ENCODE measurements at places on chromosomes 6 and 20.

GRCh38 chr6:75180864-75181263, 25.0 kb downstream of the COL12A1 start:
- DNase-seq: no peak

GRCh38 chr6:119147101-119148053, 68.9 kb upstream of the FAM184A start:
- no peak for DNase-seq

DNA sequence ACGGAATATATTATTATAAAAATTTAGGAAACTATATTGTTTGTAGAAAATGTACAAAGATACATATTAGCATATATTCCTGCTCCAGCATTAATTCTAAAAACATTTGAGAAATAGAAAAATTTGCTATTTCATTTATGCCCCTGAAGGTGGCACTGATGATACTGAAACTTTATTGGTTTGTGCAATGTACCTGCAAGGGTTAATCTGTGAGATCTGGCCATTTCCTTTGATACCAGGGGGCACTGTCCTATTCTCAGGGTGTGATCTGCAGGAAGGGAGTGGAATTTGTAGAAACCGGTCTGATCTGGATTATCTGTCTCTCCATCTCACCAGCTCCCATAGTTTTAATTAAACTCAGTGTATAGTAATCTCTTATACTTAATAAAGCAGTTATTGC, 625.1 kb upstream of the IMPG1 start:
- DNase-seq: no peak

- no peak for DNase-seq
Measured at GRCh38 chr6:246352-246751, 45.9 kb upstream of the DUSP22 start.

DNA sequence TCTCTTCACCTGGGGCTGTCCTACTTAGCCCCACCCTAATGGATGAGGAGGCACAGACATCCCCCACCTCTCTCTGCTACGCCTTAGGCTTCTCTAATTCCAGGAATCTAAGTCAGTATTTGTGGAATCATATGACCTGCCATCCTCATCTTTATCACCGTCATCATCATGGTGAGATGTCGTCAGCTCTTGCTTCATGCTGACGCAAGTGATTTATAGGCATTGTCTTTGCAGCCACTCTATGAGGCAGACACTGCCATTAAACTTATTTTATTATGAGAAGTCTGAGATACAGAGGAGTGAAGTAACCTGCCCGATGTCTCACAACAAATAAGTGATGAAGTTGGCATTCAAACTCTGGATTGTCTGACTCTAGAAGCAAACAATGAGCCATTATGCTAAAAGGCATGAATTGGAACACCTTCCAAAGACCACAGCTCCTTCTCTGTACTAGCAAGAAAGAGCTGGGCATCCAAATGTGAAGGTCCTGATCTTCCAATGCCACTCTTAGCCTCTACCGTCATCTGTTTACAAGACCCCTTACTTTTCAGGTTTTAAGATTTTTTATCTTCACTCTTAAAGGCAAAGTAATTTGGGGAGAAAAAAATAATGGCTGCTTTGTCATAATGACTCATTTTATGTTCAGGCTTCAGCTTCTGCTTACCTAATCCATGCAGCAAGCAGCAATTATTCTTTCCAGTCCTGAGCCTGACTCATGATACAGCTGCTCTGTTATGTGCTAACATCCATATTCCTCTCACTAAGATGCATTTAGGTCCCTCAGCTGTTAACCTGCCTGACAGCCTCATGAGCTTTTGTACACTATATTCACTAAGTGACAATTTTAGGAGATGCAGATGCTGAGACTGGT, 113.7 kb upstream of the BCLAF1 start:
- no peak for DNase-seq

GRCh38 chr6:33769248-33769821, 19.6 kb downstream of the LEMD2 start:
- no peak for DNase-seq

- no peak for DNase-seq
Measured at GRCh38 chr20:4444404-4444803, 277.3 kb upstream of the PRND start.

DNA sequence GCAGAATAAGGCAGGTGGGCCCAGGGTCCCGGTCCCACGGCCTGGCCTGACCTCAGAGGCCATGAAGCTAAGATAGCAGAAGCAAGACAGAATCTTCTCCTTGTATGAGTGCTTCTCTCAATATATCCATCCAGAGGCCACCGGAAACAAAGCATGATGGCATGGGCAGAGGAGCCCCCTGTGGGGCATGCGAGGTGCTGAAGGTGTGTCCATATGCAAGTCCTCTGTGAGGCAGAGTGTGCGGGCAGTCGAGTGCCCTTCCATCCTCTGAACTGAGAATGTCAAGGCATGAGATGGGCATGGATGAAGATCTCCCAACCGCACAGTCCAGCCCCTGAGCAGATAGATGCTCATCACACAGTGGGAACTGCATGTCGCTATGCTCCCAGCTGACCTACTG, 9.8 kb upstream of the GGTLC1 start:
- no peak for DNase-seq

DNA sequence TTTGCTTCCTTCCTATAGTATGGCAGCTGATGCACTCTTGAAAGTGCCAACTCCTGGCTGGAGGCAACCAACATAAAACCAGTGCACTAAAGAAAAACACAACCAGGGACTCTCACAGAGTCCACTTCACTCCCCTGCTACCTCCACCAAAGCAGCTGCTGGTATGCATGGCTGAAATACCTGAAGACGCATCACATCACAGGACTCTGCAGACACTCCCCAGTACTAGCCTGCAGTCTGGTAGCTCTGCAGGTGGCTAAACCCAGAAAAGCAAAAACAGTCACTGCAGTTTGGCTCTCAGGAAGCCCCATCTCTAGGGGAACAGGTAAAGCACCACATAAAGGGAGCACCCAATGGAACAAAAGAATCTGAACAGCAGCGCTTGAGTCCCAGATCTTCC, 473.0 kb upstream of the SPTLC3 start:
- no peak for DNase-seq

DNA sequence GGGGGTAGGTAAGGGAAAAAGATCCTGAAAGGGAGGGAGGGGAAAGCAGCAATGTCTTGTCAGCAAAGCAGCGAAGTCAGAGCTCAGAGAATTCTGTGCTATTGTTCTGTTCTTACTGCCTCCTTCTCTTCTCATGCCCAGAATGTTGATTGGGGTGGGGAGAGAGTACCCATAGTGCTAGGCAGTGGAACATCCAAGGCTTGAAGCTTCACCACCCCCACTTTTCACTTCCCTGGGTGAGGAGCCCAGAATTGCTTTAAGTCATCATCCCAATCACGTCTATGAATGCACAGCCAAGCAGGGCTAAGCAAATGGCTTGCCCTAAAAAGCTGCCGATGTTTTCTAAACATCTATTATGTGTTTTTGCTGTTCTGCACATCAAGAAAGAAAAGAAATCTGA, 16.5 kb downstream of the REPS1 start:
- DNase-seq: no peak

GRCh38 chr6:170034294-170034693, 256.6 kb downstream of the DLL1 start:
- DNase-seq: peak; percentile 6

GRCh38 chr6:143196525-143197225, 136.0 kb downstream of the AIG1 start:
- no peak for DNase-seq

DNA sequence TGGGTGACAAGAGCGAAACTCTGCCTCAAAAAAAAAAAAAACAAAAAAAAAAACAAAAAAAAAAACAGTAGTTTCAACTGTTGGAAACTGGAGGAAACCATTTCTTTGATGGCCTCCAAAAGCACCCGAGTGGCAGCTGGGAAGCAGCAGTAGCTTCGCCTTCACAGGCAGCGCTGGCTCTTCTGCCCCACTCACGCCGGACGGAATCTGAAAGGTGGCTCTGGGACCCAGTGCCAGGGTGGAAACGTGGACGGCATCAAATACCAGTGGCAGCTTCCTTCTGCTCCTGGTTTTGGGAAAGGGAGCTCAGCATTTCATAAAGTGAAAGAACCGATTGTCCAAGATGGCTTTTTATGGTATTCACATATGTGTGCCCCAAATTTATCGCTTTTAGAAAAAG, 159.4 kb downstream of the SMOC2 start:
- no peak for DNase-seq

GRCh38 chr6:111503660-111504059, 20.6 kb upstream of the REV3L start:
- DNase-seq: no peak

DNA sequence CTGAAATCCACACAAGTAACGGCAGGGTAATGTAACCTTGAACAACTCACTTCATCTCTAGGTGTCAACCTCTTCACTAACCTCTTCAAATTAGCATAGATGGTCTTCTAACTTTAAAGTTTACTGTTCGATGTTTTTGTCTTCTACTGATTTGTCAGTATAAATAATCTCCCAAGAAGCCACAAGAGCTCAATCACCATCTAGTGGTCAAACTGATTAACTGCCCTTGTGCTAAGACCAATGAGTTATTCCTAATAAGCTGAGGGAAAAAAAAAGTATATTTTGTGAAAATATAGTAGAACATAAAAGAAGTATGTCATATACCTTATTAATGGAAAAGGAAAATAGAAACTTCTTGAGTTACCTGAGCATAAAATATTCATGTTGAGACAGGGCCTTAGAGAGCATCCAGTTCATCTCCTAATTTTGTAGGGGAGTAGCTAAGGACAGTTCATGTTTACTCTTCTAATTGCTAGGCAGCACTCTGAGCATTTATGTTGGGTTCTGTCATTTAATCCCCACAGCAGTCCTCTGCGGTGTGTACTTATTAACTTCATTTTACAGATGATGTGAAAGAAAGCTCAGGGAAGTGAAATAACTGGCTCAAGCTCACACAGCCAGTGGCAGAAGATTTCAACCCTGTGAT, 317.1 kb downstream of the ESR1 start:
- no peak for DNase-seq

DNA sequence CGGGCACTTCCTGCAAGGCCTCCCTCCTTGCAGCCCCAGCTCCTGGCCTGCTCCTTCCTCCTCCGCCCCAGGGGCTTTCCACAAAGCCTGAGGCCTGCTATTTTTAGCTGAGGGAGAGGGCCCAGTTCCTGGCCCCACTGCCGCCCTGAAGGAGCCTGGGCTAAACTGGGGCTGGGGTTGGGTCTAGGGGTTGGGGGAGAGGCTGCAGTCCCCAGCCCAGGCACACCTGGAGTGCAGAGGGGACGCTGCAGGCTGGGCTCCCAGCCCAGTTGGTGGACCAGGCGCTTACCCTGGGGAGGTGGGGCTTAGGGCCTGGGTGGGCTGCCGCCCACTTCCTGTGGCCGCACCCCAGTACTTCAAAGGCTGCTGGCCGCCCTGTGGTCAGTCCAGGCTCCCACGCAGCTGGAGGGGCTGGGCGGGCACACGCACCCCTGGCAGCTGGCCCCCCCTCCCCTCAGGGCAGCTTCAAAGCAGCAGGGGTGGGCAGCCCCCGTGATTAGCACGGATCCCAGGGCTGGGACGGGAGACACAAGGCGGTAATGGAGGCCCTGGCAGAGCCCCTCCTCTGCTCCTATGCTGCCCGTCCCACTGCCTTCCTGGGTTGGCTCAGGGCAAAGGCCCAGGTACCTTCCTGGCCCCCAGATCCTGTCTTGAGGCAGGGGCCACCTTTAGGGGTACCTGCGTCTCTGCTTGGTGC, 7.1 kb upstream of the ABHD16B start:
- no peak for DNase-seq

DNA sequence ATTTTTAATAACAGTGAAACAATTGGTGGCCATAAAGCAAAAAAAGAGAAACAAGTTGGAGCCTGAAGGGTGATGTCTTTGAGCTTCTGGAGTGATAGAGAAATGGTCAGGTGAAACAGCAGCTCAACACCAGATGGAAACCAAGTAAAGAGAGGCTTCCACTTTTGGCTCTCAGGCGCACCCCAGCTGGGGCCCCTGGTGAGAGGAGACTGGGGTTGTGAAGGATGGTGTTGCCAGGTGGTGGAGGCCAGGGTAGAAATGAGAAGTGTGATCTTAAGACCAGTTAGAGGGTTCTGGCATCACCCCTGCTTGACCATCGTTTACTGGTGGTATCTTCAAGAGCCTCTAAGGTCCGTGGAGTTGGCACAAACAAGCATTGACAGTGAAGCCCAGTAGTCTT, 126.0 kb upstream of the AKIRIN2 start:
- no peak for DNase-seq

GRCh38 chr6:87636315-87636714, 46.4 kb downstream of the ORC3 start:
- DNase-seq: no peak

GRCh38 chr6:10383331-10384090, 31.4 kb downstream of the TFAP2A start:
- no peak for DNase-seq

GRCh38 chr6:107956586-107957307, 1.3 kb downstream of the SEC63 start:
- DNase-seq: no peak

- DNase-seq: no peak
Measured at GRCh38 chr6:145839653-145840052, 25.1 kb upstream of the FBXO30 start.

DNA sequence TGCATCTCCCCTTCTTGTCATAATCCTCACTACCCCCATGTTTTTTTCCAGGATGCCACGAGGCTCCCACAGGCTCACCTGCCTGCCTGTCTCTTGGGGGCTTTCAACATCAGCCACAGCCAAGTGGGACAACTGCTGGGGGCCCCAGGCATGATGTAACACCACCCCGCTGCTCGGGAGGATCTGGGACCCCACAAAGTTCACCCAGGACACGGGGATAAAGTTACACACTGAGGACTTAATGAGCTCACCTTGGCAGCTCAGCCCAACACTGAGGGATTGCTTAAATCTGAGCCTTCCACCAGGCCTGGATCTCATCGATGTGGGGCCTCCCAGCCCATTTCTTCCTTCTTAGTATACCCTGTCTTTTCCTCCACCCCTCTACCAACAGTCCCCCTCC, 56.4 kb upstream of the NNAT start:
- DNase-seq: no peak

- no peak for DNase-seq
Measured at GRCh38 chr6:19613678-19614077, 223.5 kb upstream of the ID4 start.

DNA sequence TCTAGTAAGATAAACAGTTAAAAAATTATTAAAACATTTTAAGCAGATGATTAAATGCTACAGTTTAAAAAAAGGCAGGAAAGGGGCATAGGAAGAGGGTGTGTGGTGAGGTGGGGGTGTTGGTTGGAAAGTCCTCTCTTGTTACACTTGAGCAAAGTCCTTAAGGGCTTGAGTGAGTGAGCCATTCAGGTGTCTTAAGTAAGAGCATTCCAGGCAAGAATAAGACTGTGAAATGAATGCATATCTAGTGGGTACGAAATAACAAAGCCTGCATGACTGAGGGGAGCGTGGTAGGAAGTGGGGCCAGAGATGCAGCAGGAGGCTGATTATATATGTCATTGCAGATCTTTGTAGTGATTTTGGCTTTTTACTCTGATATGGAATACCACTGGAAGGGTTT, 5.1 kb downstream of the CDKAL1 start:
- no peak for DNase-seq

GRCh38 chr6:23890543-23891227, 235.3 kb upstream of the NRSN1 start:
- DNase-seq: no peak

- DNase-seq: no peak
Measured at GRCh38 chr6:89360415-89360999, 8.0 kb upstream of the UBE2J1 start.

Data from activated T-cell treated with anti-CD3 and anti-CD28 coated beads, Interleukin-2, amount 50 U/mL, for 1 hour (primary cell).